Hepatocyte (in vitro differentiated cells): ENCODE measurements at places on chromosomes 3 and 15. TPM values are rescaled to one million over a fixed set of nuclear protein-coding genes. Genes with fewer than 3 reads are reported as not detected.

- DNase-seq: no peak
Observed at GRCh38 chr3:57559526-57559925, 3.5 kb downstream of the PDE12 start.

DNA sequence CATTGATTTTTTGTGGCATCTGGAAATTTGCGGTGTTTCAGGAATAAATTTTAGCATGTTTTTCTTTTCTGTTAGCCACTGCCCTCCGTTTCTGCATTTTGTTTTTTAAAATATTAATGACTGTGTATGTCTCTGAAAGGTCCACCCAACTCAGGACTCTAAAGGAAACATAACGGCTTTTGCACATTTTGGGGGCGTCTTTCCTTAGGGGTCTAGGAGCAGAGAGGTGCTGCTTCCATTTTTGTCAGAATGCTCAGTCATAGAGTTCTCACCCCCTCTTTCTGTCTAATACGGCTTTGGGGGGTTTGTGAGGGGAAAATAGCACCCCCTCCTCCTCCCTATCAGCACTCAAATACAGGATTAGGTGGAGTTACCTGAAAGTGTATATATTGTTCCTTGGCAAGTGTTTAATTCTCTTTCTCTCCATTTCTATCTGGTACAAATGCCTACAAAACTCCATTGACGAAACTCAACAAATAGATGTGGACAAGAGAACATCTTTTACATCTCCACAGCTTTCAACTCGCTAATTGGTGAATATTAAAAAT lies 219.4 kb downstream of the MEIS2 start:
- DNase-seq: no peak

DNA sequence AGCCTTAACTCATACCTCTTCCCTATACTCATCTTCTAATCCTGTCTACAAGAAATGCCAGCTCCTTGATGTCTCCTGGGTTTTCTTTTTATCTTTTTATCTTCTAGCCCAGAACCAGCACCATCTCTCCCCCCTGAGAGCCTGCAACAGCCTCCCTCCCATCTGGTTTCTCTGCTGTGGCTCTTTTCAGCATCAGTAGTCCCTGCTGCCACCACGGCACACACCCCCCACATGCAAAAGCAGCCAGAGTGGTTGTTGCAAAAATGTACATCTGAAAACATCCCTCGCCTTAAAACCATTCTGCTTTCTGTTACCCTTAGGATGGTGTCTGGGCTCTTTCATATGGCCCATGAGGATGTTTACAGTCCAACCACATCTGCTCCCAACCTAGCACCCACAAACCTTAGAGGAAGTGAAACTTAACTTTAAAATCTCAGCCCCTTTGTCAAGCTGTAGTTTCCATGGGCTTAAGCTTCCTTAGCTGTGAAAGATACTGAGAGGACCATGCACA lies 775 bp downstream of the TTC21A start:
- DNase-seq: no peak

DNA sequence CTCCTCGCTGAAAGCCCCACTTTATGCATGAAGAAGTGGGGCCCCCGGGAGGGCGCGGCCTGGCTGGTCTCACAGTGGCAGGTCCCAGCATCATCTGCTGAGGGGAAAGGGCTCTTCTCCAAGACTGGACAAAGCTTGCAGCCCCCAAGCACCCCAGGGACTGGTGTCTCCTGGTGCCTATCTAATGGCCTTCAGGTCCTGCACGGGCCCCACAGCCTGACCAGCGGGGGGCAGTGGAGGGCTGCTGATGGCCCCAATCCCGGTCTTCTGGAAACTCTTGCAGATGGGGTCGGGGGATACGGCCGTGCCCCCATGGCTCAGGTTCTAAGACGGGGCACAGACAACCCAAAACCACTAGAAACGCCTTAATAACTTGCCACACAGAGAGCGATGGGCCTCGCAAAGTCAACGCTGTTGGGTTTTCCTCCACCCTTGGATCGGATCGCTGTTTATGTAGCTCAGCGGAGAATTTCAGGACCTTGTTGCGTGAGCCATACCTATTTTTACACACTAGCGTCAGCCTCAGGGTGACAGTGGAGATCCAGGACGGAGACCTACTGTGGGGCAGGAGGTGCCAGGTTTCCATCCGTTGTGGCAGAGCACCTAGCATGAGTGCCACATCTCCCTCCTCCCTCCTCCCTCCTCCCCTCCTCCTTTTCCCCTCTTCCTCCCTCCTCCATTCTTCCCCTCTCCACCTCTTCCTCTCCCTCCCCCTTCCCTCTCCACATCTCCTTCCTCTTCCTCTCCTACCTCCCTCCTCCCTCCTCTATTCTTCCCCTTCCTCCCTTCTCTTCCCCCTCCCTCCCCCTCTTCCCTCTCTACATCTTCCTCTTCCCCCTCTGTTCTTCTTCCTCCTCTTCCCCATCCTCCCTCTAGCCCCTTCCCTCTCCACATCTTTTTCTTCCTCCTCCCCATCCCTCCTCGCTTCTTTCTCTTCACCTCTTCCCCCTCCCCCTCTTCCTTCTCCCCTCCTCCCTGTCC lies 79.3 kb upstream of the ALDH1L1 start:
- peak; percentile 49 for DNase-seq

DNA sequence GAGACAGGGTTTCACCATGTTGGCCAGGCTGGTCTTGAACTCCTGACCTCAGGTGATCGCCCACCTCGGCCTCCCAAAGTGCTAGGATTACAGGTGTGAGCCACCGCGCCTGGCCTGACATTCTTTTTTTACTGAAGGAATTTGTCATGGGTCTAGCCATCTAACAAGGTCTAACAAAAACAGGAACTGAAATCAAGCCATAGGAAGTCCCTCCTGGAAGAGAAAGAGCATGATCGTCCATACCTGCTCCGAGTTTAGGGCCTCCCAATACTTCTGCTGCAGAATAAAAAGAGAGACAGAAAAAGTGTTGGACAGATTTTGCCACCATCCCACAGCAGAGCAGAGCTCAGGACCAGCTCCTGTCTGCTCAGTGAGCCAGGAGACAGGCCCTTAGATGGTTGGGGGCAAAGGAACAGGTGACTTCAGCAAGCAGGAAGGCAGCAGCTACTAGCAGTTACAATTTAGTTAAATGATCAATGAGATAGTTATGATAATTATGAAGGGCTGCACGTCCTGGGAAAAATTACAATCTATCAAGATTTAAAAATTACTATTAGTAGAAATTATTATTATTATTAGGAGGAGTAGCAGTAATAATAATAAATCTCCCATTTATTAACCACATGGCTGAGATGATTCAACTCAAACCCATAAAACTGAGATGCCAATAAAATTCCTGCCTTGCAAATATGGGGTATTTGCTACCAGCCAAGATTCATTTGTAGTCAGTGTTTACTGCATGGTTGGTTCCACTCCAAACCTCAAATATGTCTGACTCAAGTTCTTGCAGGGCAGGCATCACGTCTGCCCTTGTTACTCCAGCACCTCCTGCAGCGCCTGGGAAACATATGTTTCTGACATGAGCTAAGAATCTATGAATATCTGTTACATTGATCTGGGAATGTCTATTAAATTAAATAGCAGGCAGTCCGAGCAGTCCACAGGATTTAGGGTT lies 40.1 kb downstream of the TMEM44 start:
- peak; percentile 67 for DNase-seq

PGBD4 gene
- 1.9 and 2.0 TPM in 2 replicates for total RNA-seq

CCR2 gene
- 0.04 and 0.23 TPM in 2 replicates for total RNA-seq

SST gene
- 52.4 and 53.5 TPM in 2 replicates for total RNA-seq

GALK2 gene
- 27.5 and 31.4 TPM in 2 replicates for total RNA-seq

ZBTB20 gene
- 20.5 and 28.0 TPM in 2 replicates for total RNA-seq

CORO2B gene
- total RNA-seq: 1.2 and 2.9 TPM in 2 replicates

ACKR2 gene
- 1.9 and 3.9 TPM in 2 replicates for total RNA-seq
